Germinal center (tissue), 1 donor: ENCODE measurements at places on chromosomes 16 and 17.

DNA sequence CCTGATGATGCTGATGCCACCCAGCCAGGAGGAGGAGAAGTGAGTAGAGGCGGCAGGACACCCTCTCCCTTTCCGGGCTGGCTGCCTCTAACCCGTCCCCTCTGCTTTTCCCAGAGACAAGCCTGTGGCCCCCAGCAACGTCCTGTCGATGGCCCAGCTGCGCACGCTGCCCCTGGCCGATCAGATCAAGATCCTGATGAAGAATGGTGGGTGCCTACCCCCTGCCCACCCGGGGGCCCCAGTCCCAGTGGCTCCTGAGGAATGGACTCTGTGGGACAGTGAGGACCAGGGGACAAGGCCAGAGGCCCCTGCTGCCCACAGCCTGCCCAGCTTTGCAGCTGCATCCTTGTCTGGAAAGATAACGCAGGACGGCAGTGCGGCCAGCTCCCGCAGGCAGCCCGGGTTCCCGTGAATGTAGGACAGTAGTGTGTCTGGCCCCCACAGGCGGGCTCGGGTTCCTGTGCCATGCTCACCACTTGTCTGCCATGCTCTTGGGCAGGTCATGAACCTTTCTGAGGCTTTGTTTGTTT, 19.9 kb downstream of the POLR3E start:
- no peak for DNase-seq

DNA sequence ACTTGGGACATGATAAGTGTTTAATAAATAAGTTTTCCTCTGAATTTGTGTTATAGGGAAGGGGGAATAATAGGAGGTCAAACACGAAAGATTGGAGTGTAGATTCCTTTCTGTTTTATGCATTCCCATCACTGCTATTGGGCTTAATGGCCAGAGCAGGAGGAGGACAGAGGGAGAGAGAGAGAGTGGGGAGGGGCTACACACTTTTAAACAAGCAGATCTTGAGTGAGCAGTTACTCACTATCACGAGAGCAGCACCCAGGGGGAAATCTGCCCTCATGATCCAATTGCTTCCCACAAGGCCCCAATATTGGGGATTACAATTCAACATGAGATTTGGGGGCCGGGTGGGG, 505.0 kb downstream of the GRIN2A start:
- no peak for DNase-seq

- DNase-seq = no peak
These were observed 80.7 kb downstream of the USP32 start for GRCh38 chr17:60311186-60311585.

GRCh38 chr17:1264196-1264595, 6.0 kb upstream of the BHLHA9 start:
- no peak for DNase-seq

DNA sequence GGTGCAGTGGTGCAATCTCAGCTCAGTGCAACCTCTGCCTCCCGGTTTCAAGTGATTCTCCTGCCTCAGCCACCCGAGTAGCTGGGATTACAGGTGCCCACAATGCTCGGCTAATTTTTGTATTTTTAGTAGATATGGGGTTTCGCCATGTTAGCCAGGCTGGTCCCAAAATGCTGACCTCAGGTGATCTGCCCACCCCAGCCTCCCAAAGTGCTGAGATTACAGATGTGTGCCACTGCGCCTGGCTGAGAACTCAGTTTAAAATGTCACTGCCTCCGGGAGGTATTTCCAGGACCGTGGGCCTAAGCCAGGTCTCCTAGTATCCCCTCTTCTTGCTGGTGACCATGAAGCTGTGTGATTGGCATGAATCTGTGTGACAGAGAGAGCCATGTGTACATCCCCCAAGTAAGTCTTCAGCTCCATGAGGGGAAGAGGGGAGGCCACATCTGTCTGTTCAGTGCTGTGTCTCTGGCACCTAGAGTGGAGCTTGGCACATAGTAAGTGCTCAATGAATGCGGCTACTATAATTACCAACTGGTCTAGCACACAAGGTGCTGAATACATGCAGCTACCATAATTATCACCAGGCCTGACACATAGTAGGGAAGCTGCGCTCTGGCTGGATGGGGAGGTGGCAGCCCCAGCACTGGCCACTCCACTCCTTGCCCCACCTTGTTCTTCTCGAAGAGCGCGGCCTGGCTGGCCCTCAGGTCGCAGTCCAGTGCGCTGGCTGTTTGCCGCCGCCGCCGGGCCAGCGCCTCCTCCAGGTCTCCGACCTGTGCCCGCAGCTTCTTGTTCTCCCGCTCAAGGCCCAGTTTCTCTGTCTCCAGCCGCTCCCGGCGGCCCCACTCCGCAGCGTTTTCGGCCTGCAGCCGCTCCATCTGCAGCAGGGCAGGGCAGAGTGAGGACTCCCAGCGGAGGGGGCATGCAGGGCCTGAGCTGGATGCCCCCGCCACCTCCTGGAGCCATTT, 18.7 kb downstream of the CCDC102A start:
- DNase-seq = no peak

DNA sequence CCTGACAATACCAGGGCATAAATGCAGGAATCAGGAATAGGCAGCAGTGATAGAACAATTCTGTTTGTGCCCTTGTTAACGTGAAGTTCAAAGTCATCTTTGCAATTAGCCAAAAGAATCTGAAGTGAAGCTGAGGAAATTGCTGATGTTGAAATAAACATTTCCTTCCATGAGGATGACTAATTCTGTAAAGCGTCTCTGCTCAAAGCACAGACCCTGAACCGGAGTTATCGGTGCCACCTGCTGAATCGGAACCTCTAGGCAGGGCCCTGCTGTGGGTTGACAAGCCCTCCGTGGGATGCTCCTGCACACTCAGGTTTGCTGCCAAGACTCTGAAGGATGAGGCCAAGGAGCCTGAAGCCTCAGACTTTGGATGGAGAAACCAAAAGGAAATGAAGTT, 37.0 kb upstream of the CDH1 start:
- no peak for DNase-seq

- DNase-seq = no peak
These were observed 7.0 kb downstream of the DHX40 start for GRCh38 chr17:59572301-59572924.

- no peak for DNase-seq
These were observed 159.5 kb upstream of the RPL38 start for GRCh38 chr17:74043976-74044375.

DNA sequence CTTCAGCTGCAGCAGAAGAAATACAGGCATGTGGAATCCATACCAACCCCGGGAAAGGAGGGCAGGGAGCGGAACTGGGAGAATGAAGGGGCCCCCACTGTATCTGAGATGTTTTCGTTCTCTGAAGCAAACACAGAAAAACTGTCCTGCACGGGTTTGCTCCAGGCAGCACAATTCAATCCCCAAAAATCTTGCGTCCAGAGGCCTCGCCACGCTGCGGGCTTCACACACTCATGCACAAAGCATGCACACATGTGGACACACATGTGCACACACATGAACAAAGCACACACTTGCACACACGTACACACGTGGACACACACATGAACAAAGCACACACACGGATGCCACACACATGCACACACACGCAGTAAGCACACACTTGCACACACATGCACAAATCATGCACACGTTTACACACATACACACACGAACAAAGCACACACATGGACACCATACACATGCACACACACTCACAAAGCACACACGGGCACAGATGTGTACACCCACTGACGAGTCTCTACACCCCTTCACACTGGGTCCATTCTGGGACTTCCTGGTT, 27.3 kb downstream of the COX4I1 start:
- DNase-seq = no peak

DNA sequence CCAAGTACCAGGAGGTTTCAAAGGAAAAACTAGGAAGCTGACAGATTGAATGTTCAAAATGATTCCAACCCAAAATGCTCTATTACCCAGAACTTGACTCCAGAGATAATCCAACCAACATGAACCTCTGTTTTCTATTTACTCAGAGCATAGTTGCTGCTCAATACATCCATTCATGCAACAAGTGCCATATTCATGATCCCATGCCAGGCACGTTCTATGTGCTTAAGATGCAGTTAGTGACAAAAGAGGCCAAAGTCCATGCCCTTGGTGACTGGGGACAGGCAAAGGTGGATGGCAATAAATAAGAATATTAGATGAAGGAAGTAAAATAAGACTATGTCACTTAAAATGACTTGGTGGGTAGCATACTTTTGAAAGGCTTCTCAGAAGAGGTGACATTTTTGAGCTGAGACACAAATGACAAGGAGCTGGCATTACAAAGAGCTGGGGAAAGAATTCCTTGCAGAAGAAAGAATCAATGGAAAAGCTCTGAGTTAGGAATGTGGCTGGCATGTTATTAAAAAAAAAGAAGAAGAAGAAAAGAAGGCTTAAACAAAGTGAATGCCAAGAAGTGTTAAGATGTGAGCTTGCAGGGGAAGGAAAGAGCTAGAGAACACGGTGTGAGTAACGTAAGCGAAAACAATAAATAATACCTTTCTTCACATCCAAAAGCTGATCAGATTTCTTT, 34.5 kb downstream of the TOX3 start:
- DNase-seq = no peak

- DNase-seq = no peak
These were observed 14.8 kb upstream of the DNAH9 start for GRCh38 chr17:11583306-11583992.

GRCh38 chr17:81094509-81095382, 59.8 kb downstream of the BAIAP2 start:
- no peak for DNase-seq

DNA sequence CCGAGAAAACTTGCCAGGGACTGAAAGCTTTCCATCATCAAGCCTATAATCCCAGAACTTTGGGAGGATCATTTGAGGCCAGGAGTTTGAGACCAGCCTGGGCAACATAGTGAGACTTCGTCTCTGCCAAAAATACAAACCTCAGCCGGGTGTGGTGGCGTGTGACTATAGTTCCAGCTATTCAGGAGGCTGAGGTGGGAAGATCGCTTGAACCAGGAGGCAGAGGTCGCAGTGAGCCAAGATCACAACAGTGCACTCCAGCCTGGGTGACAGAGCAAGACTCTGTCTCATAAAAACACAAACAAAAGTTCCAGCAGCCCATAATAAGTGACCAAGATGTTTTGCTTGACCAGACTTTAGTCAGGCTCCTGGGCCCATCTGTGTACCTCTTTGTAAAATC, 1.9 kb downstream of the MEAK7 start:
- DNase-seq = no peak

GRCh38 chr17:39082482-39082881, 69.0 kb downstream of the PLXDC1 start:
- DNase-seq = no peak

DNA sequence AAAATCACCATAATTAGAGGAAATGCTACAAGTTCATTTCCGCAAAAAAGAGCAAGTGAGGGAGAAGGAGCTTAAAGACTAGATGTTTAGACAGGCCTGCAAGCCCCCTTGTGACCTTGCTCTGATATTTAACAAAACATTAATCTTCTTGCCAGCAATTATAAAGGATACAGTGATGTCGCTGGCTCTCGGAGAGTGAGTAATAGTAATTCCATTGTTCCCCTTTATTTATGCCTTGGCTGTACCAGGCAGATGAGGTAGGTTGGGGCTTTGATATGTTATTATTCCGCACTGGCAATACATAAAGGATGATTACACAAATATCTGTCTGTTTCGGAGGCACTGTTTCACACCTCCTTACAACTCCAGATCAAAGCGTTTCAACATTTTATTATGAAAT, 204.8 kb upstream of the SALL1 start:
- DNase-seq = no peak

DNA sequence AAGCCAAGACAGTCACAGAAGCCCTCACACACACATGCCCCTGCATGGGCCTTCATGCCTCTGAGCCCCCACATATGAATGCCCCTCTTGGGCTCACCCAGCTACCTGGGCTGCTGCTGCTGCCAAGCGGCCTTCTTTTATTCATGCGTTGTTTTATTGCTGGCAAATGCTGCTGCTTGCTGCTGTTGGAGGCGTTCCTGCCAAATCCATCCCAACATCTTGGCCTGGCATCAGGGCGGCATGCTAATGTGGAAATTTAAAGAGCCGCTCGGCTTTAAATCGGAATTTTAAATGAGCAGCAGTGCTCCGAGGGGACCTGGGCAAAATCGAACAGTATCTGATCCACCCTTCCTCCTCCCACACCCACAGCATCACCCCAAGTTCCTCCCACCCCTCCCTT, 39.0 kb downstream of the NEUROD2 start:
- no peak for DNase-seq

- DNase-seq = no peak
These were observed 12.1 kb upstream of the EDC4 start for GRCh38 chr16:67860589-67861398.

- no peak for DNase-seq
These were observed 34.3 kb downstream of the STH start for GRCh38 chr17:46033392-46033791.

GRCh38 chr17:66517336-66518009, 215.1 kb downstream of the PRKCA start:
- no peak for DNase-seq

GRCh38 chr17:15648386-15648785, 28.9 kb upstream of the FBXW10B start:
- DNase-seq = no peak

- no peak for DNase-seq
These were observed 6.2 kb upstream of the CPSF4L start for GRCh38 chr17:73267648-73268537.
